NCI-H1048 (cell line): ENCODE measurements at places on chromosomes 16 and 17.

- DNase-seq: no peak
Observed at GRCh38 chr16:50887500-50888298, 145.8 kb downstream of the CYLD start.

GRCh38 chr17:10337976-10338375 lies 34.8 kb downstream of the MYH13 start:
- DNase-seq: no peak

- DNase-seq: peak; percentile 64
Observed at GRCh38 chr17:58577696-58578095, 63.3 kb upstream of the MTMR4 start.

GRCh38 chr17:42081516-42082129 lies 16.6 kb downstream of the ZNF385C start:
- no peak for DNase-seq

DNA sequence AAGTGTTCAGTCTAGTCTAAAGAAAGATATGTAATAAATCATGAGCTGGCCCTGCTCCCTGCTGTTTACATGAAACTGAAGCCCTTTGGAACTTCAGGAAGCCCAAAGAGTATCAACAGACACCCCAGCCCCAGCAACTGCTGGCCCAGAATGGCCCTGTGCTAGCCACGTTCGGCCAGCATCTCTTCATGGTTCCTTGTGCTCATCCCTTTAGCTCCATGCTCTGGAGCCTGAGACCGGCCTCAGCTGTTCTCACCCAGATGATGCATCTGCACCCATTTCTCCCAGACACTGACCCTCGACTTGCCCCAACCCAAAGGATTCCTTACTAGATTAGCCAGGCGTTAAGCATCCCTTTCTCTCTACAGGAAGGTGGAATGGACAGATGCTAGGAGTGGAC lies 207.3 kb downstream of the HS3ST3B1 start:
- DNase-seq: no peak

DNA sequence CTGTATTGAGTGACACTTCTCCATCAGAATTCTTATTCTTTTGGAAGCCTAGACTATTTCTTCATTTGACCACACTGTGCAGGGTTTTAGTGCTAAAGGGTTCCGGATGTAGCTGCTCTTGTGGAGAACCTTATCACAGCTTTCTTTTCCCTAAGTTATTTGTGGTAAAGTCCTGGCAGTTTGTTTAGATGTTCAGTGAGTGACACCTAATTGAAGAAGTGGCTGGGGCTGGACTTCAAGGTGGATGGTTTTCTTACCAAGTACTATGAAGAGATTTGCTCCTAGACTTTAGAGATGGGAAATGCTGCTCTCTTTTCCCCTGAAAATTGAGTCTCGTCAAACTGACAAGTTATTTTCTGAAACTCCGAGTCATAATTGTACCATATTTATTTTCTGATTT lies 144.0 kb upstream of the TBX2 start:
- no peak for DNase-seq
